ENCODE measurements at places on chromosomes 12 and 14.
A peak's percentile ranks its signal among the peaks of the same experiment; 100 is the strongest.

- DNase-seq = no peak
These were observed 16.1 kb upstream of the PLEKHG6 start for GRCh38 chr12:6294156-6295093.

DNA sequence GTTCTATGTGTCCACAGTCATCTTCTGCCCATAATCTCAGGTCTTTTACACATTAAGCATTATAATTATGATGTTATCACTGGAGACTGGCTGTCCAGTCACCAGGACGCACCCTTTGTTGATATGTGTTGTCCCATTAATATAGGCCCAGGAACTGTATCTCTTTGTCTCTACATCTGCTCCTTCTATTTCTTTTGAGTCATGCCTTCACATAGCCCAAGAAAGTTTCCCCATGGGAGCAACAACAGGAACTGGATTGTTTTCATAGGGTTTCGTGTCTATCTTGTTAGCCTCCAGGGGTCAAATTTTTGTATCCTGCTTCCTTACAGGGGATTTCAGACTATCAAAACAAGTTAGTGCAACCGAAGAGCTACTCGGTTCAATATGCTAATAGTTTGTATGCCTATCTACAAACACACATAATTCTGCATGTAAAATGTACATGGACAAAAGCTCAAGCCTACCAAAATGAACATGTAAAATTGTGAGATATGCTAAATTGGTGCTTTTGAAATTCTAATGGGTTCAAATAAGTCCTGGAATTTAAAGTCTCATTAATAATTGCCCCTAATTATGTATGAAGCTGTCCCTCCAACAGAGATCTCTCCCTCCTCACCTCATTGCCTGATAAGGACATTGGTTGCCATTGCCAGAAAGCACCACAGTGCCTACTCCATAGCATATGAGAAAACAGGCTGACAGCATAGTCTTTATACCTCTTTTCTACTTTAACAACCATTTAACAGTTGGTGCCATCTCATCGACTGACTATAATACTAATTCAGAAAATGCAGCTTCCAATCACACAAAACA is 99.8 kb upstream of the DIO2 start:
- no peak for DNase-seq

GRCh38 chr12:94674835-94675234 is 24.5 kb upstream of the TMCC3 start:
- DNase-seq = no peak

DNA sequence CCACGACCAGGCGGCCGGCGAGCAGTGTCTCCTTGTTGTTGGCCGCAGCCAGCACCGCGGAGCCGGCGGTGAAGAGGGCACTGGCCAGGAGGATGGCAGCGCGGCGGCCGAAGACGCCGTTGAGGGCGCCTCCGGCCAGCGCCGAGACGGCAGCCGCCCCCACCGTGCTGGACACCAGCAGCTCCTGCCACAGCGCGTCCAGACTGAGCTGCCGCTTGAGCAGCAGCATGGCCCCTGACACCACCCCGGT is 691 bp downstream of the SLC2A13 start:
- DNase-seq = no peak

DNA sequence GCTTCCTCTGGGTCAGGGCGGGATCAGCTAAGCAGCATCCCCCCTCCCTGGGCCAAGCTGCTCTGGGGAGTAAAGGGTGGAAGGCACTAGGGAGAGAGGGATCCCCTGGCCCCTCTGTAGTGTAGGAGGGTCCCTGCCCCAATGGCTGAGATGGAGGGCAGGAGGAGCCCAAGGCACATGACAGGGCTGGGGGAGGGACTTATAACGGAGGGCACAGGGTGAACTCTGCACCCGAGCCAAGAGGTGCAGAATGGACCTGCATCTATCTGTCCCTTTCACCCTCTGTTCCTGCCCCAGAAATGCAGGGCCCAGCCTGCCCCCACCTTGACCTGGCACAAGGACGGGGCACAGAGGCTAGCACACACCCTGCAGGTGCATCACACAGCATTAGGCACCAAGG is 3.8 kb upstream of the ITGB7 start:
- no peak for DNase-seq

DNA sequence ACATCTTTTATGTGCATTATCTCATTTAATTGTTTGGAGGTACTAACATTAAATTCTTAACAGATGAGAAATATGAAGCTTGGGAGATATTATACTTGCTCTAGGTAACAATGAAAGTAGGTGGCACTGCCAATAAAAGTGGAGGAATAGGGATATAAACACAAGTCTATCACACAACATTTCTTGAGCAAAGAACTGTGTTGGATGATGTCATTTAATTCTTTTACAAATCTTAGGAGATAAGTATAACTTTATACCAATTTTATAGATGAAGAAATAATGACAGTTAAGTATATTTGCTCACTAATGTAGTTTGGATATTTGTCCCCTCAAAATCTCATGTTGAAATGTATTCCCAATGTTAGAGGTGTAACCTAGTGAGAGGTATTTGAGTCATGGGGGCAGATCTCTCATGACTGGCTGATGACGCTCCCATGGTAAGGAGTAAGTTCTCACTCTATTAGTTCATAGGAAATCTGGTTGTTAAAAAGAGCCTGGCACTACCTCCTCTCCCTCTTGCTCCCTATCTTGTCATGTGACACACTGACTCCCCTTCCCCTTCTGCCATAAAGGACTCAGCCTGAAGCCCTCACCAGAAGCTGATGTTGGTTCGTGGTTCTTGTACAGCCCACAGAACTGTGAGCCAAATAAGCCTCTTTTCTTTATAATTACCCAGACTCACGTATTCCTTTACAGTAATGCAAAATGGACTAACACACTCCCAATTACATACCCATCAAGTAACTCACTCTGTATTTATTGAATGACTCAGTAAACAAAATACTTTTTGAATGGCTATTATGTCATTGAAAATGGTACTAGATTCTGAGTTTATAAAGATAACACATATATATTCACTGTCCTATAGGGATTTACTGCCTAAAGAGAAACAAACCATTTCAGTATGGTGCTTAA is 146.8 kb upstream of the KITLG start:
- no peak for DNase-seq

GRCh38 chr14:21631084-21631483 is 3.7 kb downstream of the OR10G2 start:
- no peak for DNase-seq

GRCh38 chr12:7376196-7376595 is 67.8 kb downstream of the CD163L1 start:
- DNase-seq = no peak

DNA sequence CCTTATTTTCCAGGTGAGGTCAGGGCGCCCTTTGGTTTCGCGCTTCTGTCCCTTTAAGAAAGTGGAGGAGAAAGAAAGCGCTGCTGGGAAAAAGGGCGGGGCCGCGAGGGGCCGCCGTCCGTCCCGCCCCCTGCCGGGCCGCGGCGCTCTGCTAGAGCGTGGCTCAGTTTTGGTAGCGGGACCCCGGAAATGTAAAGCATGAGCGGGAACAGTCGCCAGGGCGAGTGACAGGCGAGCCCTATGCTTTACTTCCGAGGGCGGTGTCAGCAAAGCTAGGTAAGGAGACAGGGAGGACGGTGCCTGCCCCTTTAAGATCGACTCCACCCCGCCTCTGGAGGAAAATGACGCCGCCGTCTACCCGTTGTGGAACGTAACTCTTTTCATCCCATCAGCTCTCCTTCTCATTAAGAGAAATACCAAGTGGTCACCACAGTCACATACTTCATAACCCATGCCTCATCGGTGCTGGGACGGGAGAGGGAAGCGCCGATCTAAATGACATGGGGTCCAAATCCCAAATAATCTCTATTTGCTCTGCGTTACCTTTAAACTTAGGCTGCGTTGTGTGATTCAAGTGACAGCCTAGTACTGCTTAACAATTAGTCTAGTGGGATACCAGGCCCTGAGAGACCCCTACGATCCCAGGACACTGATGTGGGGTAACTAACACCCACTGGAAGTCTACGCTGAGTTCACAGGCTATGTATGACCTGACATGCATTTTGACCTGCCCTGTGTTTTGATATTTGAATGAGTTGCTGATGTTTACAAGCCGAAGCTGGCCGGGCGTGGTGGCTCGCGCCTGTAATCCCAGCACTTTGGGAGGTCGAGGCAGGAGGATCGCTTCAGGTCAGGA is at the start of gene ETFBKMT:
Gene ETFBKMT (plus strand): TSS at position 602 of the 856 bp plus-strand sequence. CDS start 2,266 bp downstream, outside the sequence.
- peak; percentile 86 for DNase-seq

DNA sequence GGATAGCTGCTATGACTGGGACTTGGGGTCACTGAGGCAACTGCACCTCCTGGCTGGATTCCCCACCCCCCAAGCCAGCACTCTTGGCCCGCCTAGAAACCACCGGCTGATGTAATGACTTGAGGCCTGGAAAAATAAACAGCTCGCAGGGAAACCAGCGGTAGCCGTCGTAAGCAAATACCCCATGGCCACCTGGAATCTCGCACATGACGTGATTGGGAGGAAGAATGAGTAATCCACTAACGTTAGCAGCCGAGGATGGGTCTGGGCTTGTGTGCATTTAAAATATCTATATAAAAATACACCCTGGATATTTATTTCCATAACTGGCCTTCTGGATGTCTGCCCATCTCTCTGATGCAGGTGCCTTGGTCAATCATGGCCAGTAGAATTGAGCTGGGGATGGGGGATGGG is 120.1 kb downstream of the SMOC1 start:
- no peak for DNase-seq

DNA sequence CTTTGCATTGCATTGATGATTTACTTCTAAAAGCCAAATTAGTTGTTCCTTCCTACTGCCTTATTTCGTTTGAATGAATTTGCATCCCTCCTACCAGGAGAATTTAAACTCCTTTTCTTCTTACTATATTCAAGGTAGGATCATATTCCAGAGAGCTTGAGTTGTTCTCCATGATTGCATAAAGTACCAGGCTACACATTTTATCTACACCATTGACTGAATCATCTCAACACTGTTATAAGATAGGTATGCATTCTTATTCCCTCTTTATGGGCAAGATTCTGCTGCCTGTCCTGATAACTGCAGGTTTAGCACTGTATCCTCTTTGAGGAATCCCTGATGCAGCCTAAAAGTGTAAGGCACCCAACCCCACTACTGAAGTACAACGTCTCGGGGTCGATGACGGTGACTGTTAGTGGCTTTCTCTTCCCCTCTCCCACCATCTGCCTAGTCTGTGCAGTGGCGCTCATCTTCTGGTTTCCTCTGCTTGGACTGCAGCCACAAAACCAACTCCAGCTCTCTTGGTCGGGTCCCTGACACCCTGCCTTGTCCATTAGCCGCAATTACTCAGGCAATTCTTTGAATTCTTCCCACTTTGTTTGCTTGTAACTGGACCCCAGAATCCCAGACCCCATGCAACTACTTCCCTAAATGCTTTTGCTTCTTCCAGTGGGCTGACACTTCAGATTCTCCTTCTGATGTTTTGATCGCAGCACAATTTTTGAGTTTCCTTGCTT is 44.4 kb upstream of the STXBP6 start:
- no peak for DNase-seq

DNA sequence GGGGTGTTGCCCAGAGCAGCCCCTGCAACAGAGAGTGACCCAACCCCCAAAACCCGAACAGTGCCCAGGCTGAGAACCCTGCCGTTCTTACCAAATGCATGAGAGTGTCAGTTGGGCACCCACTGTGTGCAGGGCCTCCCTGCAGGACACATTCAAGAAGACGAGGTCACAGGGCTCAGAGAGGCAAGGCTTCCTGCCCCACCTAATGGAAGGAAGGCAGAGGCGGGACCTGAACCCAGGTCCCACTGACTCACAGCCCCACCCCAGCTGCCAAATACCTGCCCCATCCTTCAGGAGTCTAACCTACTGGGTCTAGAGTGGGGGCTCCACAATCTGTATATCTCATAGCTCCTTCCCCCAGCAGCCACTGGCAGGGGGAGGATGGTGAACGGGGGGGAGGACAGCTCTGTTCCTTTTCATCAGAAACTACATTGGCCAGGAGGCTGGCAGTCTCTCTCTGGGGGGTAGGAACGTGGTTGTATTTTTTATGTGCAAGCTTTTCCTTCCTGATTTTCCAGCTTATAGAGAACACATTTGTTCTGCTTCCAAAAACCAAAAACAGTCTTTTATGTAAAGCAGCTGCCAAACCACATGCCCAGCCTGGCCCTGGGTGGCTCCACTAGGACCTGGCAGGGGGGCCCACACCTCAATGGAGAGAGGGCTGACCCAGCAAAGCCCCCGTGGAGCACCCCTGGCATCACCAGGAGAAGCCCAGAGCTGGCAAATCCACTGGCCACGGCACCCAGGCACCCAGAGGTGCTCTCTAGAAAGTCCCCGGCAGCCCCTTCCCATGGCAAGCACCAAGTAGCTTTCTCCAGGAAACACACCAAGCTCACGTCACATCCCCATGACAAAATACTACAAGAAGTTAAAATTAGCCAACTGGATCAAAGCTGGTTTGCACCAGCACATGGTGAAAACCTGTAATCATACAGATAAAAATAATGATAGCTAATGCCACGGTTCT is 17.0 kb downstream of the NCOR2 start:
- no peak for DNase-seq

DNA sequence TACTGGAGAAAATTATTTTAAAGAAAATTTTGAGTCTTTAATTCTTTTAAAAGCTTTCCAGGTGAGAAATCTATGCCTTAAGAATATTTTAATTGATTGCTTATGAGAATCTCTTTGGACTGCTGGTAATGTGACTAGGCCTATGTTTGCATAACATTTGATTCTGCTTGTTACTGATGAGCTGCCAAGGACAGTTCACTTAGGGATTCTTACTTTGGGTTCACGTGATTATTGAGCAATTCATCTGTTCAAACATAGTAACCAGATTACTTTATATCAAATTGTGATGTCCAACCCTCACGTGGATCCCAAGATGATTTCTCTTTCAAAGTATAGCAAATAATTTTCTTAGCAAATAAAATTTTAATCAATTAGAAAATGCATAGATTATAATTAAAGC is 27.4 kb upstream of the ABCD2 start:
- DNase-seq = no peak

DNA sequence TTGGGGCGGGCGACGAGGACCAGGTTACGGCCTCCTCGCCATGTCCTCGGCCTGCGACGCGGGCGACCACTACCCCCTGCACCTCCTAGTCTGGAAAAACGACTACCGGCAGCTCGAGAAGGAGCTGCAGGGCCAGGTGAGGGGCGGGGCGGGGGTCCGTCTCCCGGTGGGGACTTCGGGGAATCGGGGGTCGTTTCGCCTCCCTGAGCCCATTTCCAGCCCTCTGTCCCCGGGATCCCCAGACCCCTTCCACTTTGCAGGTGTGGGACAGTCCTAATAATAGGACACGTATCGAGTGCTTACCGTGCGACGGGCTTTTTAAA is 380 bp downstream of the ANKRD13A start:
- no peak for DNase-seq

Measured in stimulated activated CD4-positive, alpha-beta T cell treated with anti-CD3 and anti-CD28 coated beads, Interleukin-12 subunit alpha, Interleukin-12 subunit beta, amount 100 ng/mL, for 24 hours (primary cell).